ENCODE measurements at places on chromosomes 16 and 17. TPM values are rescaled to one million over a fixed set of nuclear protein-coding genes. Genes with fewer than 3 reads are reported as not detected.

ZNHIT3 gene
- 34.0 TPM for total RNA-seq

PPP1R27 gene
- total RNA-seq: not detected

CEP295NL gene
- not detected for total RNA-seq

TMEM92 gene
- not detected for total RNA-seq

Measured in Karpas-422 (cell line).